Natural killer cell treated with Interleukin-12 subunit alpha and Interleukin-12 subunit beta and Interleukin-15 and Interleukin-18, amount 100 ng/mL, for 72 hours (primary cell): ENCODE measurements at places on chromosomes 7 and 10.

DNA sequence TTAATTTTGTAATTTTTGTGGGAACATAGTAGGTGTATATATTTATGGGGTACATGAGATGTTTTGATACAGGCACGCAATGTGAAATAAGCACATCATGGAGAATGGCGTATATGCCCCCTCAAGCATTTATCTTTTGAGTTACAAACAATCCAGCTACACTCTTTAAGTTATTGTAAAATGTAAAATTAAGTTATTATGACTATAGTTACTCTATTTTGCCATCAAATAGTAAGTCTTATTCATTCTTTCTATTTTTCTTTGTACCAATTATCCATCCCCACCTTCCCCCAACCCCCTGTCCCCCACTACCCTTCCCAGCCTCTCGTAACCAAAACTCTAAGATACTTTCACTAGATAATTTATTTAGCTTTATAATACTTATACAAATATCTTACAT is 7.8 kb upstream of the PNPLA8 start:
- DNase-seq: no peak

DNA sequence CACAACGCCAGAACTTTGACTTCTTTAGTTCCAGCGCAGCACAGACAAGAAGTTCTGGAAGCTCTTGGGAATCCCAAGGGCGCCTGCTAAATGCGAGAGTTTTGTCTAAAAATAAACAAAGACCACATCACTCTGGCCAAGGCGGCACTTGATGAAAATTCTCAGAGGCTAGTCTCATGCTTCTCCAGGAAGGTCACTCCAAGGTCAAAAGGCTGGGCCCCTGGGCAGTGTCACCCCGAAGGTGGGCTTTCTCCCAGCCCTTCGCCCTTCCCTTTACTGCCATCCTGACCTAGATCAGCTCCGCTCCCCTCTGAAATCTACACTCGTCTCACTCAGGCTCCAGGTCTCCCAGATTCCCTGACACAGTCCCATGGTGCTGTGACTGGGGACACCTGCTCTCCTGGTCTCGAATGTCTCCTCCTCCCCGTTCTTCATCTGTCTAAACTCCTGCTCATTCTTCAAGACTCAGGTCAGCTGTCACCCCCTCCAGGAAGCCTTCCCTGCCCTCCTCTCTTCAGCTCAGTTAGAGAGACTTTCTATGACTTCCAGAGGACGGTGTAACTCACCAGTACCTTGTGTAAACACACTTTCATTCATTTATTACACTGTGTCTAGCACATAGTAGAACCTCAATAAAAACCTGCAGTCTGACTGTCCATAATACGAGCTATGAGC is 10.5 kb downstream of the FAM53B start:
- DNase-seq: no peak

- DNase-seq: no peak
Observed at GRCh38 chr7:101951757-101952156, 134.3 kb downstream of the CUX1 start.

DNA sequence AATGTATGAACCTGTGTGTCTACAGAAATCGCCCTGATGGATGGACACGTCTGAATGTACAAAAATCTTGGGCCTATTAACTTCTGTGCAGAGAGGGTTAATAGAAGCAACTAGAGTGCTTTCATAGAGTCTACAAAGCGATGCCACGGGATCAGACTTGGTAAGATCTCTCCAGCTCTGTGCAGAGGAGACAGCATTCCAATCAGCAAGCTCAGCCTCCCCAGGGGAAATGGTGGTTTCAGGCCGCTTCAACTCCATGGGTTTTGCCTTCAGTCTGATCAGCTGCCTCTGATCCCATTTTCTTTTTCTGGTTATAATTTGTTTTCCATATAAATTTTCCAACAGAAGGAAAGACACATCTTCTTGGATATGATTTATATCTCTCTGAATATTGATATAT is 35.1 kb upstream of the COBL start:
- no peak for DNase-seq

DNA sequence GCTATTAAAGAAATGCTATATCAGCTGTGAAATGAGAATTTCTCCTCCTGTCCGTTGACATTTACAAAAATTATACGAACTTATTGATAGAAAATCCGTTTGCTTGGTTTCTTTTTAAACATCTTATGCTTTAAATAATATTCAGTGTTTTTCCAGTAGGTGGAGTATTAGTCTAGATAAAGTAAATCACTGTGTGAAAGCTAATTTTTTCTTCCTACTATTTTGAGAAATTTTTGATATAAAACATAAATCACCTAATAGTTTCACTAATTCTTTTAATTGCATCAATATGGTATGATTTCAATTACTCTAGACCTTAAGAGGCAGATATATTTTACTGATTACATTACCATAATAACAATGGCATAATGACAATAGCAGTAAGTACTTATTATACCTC is 335.2 kb upstream of the C7orf33 start:
- DNase-seq: no peak

GRCh38 chr10:104119996-104120395 is 2.0 kb upstream of the SFR1 start:
- DNase-seq: no peak

DNA sequence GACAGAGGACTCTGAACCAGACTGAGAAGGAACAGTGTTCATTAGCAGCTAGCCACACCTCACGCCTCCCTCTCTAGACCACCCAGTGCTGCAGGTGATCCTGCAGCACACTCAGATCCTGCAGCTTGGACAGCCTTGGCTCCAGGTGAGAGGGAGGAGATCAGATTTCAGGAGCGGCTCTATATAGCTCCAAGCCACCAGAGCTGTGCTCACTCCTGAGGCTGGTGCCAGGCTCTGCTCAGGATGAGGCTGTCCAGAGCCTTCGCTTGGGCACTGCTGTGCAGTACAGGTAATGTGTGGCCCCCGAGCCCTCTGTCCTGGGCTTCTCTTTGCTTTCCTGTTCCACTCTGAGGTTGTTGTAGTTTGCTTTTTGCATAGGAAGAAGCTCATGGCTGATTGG is 42.4 kb downstream of the C10orf120 start:
- DNase-seq: no peak

- no peak for DNase-seq
Observed at GRCh38 chr10:72605122-72605521, 20.8 kb downstream of the MICU1 start.

- no peak for DNase-seq
Observed at GRCh38 chr7:131562941-131563340, 6.5 kb upstream of the PODXL start.

- DNase-seq: no peak
Observed at GRCh38 chr7:72754312-72754711, 73.7 kb downstream of the TYW1B start.

DNA sequence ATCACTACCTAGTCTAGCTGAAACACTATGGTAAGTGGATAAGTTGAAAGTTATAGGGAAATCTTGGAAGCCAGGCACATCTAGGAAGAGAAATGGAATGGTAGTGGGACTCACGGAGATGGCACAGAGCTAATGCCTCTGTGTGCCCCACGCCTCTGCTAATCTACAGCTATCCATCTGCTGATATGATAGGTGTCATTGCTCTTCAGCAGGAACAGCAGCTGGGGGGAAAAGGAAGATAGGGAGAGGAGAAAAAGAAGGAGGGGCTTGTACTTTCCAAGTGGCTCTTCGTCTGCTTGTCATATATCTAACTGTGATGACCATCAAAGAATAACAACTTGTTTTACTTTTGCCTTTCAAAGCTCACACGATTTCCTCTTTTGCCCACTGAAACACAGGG is 1199.1 kb upstream of the SORCS1 start:
- no peak for DNase-seq

- DNase-seq: no peak
Observed at GRCh38 chr10:82618007-82618406, 743.0 kb downstream of the NRG3 start.

DNA sequence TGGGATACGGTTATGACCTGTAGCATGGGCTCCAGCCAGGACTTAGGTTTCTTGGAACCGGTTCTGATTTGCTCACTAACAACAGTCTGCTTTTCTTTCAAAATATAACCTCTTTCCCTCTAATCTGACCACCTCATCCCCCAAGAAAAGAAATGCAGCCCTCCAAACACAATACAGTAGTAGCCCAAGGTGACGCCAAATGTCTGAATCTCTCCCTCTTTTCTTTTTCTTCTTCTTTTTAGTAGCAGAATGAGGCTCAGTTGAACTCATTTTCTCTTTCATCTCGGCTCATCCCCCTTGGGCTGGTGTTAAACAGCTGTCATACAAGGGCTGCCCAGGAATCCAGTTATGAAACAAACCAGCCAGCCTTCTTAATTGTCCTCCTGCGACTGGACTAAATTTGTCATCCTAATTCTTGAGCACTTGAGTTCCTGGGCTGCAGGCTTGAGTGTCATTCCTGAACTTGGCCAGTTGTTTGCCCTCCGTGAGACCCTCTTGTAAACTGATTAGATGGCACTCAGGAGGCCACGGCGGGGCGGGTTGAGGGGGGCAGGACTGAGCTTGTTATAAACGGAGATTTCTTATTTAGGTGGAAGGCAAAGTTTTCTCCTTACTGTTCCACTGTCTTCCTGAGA is 94.8 kb downstream of the SORCS3 start:
- no peak for DNase-seq

DNA sequence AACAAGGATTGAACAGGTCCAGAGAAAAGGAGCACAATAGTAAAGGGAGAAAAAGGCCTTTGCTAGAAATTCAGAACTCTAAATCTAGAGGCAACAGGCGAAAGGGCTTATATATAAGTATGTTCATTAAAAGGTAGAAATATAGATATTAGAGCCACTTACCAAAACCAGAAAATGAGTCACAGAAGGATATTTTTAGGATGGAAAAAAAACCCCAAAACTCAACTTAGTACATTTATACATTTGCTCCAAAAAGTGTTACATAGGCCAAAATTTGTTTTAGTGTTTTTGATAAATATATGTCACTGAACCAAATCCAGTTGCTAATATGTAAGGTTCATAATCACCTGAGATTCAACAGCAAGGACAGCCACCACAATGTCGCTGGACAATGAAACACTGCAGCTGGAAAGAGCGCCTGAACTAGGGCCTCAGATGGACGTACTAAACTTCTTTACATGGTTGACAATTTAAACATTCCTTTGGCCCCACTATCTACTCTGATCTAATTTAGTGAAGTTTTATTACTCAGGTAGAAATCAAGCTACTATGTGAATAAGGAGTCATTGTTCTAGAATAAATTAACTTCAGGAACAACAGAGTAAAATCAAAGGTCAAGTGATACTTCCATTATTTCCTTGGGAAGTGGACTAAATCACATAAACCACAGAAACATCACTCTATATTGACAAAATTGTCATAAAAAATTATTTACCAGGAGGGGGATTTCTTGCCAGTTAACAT is 10.9 kb downstream of the FAM3C start:
- DNase-seq: no peak

- DNase-seq: no peak
Observed at GRCh38 chr7:115749924-115750323, 280.6 kb downstream of the TFEC start.

- peak; percentile 22 for DNase-seq
Observed at GRCh38 chr7:55504093-55504859, 68.0 kb downstream of the VOPP1 start.

- no peak for DNase-seq
Observed at GRCh38 chr10:79247373-79248137, 99.7 kb upstream of the PPIF start.

DNA sequence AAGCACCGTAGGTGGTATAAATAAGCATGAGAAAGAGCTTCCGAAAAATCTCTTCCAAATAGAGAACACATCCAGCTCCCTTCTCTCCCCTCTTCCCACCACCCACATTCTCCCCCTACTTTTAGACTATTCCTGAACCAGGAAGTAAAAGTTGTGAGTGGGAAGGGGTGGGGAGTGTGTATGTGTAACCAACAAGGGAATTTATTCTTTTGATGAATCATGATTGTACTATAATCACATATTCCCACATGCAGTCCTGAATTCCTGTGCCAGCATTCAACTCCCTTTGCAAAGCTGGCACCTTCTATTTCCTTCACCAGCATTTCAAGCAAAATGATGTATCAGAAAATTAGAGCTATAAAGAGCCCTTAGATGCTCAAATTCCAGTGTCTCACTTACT is 230.6 kb upstream of the CHRM2 start:
- DNase-seq: no peak

- no peak for DNase-seq
Observed at GRCh38 chr7:156376317-156376716, 264.3 kb upstream of the RNF32 start.

DNA sequence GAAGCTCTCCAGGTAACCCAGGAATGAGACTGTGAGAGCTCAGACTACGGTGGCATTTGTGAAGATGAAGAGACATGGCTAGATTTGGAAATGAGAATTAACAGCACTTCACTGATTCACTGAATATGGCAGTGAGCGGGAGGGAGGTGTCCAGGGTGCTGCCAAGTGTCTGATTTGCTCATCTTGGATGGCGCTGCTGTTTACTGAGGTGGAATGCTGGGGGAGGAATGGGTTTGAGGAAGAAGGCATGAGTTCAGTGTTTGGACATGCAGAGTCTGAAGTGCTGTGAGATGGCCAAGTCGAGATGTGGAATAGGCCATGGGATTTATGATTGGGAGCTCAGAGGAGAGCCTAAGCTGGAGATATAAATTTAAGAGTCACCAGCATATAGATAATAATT is 437.1 kb upstream of the NPVF start:
- no peak for DNase-seq

DNA sequence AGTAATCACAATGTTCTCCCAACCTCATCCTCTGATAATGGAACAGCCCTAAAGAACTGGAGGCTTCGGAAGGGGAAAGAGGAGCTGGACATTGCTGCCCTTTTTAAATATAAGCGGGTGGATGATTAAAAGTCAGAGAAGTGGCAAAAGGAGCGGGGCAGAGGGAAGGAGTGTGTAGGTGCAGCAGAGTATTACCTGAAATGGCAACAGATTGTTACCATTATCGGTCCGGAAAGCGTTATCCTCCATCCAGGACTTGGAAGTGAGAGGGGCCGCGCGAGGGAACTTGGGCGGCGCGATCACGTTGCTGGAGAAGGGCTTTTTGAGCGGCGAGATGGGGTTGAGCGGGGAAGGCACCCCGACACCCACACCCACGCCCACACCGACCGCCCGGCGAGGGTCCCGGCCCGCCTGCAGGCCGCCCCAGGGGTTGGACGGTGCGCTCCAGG is 51.7 kb downstream of the CPEB3 start:
- no peak for DNase-seq

DNA sequence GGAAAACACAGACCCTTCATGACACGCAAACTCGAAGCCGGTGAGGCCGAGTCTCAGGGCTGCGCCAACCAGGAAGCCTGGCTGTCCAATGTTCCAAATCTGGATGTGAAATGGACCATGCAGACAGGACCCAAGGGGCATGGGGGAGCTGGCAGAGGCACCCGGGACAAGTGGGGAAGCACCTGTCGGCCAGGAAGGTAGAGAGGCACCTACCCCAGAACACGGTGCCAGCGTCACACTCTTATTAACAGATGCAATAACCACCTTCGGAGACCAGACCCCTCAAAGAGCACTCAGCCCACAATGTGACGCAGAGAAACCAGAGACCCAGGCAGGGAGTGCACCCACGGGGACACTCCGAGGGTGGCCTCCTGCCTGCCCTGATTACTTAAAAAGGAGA is 88.3 kb upstream of the PDGFA start:
- peak; percentile 44 for DNase-seq

GRCh38 chr7:7612519-7612918 is 28.0 kb upstream of the UMAD1 start:
- no peak for DNase-seq

GRCh38 chr7:148609045-148609725 is 18.6 kb downstream of the C7orf33 start:
- no peak for DNase-seq
